ENCODE measurements at places on chromosomes 13 and 19.

GRCh38 chr13:110092831-110093247 is 214.1 kb downstream of the COL4A1 start:
- no peak for DNase-seq

- DNase-seq, result no peak
Observed at GRCh38 chr19:41064974-41065569, 23.2 kb upstream of the CYP2A13 start.

DNA sequence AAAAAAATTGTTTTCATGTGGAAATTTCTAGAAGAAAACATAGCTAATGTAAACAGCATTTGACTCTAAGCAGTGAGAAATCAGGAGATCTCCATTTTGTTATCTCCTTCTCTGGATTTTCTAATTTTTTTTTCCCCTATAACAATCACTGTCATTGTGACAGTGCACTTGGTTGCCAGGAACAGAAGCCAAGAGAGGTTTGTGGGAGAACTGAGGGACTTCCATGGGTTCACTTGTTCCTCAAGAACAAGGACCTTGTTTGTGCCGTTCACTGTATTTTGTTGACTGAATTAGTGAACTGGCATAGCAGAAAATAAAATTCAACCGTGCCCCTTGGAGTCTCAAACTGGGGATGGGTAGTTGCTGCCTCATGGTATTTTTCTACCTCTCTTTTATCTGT is 17.1 kb downstream of the SHISA7 start:
- no peak for DNase-seq

GRCh38 chr13:98664047-98664446 is 87.1 kb upstream of the STK24 start:
- no peak for DNase-seq

GRCh38 chr19:1236576-1236975 is 1.2 kb downstream of the CBARP start:
- no peak for DNase-seq

DNA sequence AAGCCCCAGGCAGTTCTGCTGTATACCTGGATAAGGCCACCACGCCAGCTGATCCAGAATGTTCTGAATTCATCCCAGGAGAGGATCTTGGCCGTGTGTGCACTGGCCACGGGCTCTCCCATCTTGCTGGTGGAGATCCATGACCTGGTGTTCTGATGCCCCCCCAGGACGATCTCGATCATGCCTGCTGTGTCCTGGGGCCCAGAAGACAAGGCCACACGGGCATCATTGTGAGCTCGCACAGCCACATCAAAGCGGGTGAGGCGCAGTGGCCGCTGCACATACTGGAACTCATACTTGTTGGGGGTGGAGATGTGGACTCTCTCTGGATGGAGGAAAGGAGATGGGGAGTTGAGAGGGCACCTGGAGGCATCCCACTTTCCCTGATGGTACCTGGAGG is 40.1 kb downstream of the F2RL3 start:
- DNase-seq, result no peak

DNA sequence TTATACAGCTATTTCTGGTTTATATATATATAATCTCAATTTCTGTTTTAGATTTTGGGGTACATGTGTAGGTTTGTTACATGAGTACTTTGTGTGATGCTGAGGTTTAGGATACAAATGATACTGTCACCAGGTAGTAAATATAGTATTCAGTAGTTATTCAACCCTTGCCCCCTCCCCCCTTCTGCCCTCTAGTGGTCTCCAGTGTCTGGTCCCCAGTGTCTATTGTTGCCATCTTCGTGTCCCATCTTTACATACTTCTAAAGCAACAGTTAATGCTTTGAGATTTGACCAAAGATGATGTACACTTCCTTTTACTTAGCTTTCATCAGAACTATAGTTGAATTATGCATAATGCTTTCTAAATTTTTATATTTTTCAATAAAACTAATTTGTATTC is 1623.4 kb upstream of the PRR20A start:
- no peak for DNase-seq

- DNase-seq, result no peak
Observed at GRCh38 chr13:35804901-35805300, 326.3 kb downstream of the DCLK1 start.

- DNase-seq, result no peak
Observed at GRCh38 chr13:113624235-113624587, 33.8 kb downstream of the ATP4B start.

DNA sequence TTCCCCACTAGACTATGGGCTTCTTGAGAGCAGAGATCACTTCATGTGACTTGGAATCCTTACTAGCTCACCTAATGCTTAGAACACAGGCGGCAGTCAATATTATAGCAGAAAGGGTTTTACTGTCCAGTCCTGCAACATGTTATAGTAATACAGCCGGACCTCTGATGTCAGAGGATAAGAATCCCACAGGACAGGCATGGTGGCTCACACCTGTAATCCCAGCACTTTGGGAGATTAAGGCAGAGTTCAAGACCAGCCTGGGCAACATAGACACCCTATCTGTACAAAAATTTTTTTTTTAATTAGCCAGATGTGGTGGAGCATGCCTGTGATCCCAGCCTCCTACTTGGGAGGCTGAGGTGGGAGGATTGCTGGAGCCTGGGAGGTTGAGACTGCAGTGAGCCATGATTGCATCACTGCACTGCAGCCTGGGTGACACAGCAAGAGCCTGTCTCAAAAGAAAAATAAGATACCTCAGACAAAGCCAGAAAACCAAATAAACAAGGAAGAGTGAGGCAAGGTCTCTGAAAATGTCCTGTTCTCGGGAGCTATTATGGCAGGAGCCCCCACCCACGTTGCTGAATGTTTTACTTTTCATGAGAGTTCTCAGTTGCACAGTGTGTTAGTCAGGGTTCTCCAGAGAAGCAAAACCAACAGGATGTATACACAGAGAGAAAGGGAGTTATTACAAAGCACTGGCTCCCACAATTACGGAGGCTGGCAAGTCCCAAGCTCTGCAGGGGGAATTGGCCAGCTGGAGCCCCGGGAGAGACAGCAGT is 100.8 kb downstream of the UBL3 start:
- no peak for DNase-seq

DNA sequence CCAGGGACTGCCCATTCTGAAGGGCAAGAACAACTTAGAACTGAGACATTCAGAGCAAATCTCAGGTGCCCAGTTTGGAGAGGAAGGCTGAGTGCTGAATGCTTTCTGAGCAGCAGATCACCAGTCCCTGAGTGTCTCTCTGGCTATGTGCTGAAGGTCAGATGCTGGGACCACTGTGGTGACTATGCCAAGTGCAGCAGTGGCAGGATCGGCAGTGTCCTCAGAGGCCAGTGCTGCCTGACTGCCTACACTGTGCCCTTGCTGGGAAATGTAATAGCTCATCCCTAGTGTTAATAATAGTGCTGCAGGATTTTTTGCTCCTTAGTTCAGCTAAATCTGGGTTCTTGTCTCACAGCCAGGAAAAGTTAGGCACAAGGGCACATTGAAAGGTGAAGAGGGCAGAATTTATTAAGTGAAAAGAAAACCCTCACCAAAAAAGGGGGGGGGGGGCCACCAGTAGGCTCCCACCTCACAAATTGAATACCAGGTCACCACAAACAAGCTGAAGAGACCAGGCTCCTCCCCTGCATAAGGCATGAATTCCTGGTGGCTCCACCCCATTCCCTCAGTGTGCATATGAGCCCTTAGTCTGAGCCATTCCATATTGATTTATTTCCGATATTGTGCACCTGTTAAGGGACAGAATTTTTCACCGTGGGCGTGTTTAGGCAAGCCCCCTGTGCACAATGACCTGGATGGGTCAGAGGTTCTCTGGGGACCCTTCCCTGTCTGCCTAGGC is 18.5 kb downstream of the RFXAP start:
- DNase-seq, result no peak

DNA sequence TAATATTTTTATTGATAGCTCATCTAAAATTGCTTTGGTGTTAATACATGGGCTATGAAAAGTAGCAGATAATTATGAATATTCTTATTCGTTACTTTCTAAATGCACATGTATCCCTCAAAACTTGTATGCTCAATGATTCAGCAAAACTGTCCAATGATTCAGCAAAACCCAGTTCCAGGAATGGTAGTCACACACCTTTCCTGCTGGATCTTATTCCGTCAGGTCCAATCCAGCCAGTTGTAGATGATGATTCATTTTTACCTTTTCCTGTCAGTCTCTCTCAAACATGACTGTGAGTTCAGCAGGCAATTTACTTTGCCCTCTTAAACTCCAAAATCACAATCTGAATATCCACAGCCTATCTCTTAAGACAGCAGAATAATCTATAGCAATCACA is 1082.6 kb downstream of the EFNB2 start:
- no peak for DNase-seq

DNA sequence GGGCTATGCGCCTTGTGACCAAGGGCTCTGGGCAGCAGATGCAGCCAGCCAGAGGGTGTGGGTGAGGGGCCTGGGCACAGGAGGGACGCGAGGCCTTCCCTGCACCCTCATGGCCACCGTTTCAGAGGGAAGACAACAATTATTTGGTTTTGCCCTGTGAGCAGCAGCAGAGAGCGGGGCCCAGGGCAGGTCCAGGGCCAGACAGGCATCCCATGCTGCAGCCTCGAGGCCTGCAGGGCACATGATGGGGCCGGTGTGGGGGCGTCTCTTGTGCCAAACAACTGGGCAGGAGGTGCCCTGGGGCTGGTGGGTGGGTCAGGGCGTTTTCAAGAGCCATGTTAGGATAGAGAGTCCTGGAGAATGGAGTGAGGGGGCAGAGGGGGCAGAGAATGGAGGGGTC is 79.4 kb downstream of the SCGB2B2 start:
- DNase-seq, result no peak

DNA sequence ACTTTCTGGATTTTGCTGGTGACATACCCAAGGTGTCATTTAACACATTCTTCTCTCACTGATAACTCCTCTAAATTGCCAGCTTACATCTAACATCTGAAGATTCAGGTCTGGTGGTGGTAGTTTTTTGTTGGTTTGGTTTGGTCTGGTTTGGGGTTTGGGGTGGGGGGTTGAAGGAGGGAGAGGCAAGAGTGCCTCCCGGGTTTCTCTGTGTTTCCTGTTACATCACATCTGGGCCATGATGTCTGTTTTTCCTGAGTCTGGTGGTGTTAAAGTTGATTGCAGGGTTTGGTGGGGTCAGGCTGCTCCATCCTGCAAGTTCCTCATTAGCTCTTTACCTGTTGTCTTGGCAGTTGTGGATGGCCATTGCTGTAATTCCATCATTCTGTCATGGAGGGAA is 155.8 kb upstream of the UBL3 start:
- DNase-seq, result no peak

GRCh38 chr19:3868770-3869456 is at the start of gene ZFR2:
TSS of gene ZFR2 (minus strand) at chr19:3869038. CDS start at chr19:3869017, 21 bp downstream.
- DNase-seq, result no peak

GRCh38 chr19:57078802-57079201 is 41.0 kb upstream of the USP29 start:
- no peak for DNase-seq

DNA sequence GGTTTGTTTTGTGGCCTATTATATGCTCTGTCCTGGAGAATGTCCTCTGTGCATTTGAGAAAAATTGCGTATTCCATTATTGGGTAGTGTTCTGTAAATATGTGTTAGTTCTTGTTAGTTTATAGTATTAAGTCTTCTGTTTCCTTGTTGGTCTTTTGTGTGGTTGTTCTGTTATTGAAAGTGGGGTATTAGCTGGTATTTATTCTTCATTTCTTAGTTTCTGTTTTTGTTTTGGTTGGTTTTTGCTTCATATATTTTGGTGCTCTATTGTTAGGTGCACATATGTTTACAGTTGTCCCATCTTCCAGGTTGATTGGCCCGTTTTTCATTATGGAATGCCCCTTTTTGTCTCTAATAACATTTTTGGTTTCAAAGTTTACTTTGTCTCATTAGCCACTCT is 77.3 kb downstream of the DNAJC15 start:
- no peak for DNase-seq

DNA sequence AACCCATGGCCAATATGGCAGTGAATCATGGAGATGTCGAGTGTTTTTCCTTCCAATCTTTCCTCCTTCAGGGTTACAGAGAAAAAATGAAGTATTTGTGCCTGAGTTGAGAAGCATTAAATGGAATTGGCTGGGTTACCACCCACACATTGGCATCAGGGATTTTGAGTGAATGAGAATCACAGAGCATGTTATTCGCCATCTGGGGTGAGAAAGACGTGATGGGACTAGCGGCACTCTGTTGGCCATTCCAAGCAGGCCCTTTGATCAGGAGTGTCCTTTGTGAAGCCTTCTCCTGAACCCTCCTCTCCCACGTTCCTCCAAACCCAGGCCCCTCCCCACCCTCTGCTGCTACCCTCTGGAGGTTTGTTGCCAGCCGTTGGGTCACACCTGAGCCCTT is 84.2 kb upstream of the PCDH8 start:
- DNase-seq, result no peak

- no peak for DNase-seq
Observed at GRCh38 chr13:43662976-43663375, 123.8 kb downstream of the ENOX1 start.

DNA sequence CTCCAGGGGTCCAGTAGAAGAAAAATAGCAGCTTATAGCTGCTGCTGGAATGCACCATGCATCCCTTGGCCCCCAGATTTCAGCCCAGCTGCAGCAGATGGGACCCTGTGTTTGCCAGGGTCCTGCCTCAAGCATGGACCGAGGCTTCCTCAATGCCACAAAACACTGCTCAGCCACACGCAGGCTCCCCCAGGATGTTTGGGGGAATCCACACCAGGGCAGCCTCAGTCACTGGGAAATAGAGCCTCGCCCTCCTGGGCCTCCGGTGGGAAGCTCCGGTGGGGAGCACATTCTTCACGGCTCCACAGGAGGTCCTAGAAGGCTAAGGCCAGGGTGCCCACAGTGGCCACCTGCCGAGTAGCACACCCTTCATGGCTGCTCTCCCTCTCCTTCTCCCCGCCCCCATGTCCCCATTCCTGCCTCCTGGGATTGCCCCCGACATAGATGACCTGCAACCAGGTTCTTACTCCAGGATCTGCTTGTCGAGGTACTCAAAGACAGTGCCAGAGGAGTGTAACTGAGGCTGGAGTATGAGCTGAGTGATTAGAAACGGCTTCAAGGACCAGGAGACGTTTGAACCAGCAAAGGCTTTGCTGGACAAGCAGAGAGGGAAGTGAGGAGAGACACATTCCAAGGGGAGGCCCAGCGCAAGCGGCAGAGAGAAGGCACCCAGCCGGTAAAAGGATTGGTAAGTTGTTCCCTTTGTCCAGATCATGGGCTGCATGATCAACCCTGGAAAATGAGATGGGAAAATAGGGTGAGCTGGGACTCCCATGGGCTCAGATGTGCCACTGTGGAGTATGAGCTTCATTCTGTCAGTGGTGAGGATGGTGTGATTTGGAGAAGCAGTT is 110.7 kb upstream of the UQCRFS1 start:
- no peak for DNase-seq

- DNase-seq, result peak; percentile 55
Observed at GRCh38 chr19:46529622-46530451, 34.2 kb upstream of the PNMA8B start.

GRCh38 chr13:20700288-20700687 is 3.2 kb upstream of the IL17D start:
- DNase-seq, result no peak

GRCh38 chr19:41955521-41955920 is 3.6 kb downstream of the RABAC1 start:
- no peak for DNase-seq

Data from bone marrow (tissue), 2 donors.